Activated naive CD8-positive, alpha-beta T cell treated with anti-CD3 and anti-CD28 coated beads for 36 hours (primary cell): ENCODE measurements at places on chromosomes 13 and 19. TPM values are rescaled to one million over a fixed set of nuclear protein-coding genes. Genes with fewer than 3 reads are reported as not detected.
A peak's percentile ranks its signal among the peaks of the same experiment; 100 is the strongest.

The KLK12 gene
- total RNA-seq = not detected

The PGLYRP2 gene
- not detected for total RNA-seq

The ERICH4 gene
- total RNA-seq = not detected

The LGALS4 gene
- total RNA-seq = 0.33 TPM

The NDUFA3 gene
- 93.6 TPM for total RNA-seq

The PABPC3 gene
- 1.2 TPM for total RNA-seq

The MYBPC2 gene
- total RNA-seq = 0.45 TPM

The FUT2 gene
- total RNA-seq = not detected

The SIGLEC11 gene
- total RNA-seq = not detected

The ZNF235 gene
- total RNA-seq = 3.8 TPM

The ZNF470 gene
- total RNA-seq = 3.6 TPM

The PSPN gene
- total RNA-seq = 0.92 TPM

The SPRED3 gene
- total RNA-seq = 0.45 TPM

- DNase-seq = no peak
Measured at GRCh38 chr13:65456150-65456912, 1773.8 kb downstream of the PCDH9 start.

DNA sequence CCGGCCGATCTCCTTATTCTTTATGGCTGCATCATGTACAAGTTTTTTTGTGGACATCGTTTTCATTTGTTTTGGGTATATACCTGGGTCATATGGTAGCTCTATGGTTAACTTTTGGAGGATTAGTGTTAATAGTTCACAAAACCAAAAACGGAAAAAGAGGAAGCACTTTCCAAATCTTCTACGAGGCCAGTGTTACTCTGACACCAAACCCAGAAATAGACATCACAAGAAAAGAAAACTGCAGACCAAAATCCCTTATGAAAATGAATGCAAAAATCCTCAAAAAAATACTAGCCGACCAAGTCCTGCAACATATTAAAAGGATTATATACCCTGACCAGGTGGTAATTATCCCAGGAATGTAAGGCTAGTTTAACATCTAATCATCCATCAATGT, 29.8 kb downstream of the ADGRE2 start:
- DNase-seq = no peak

- peak; percentile 62 for DNase-seq
Measured at GRCh38 chr19:45798995-45799517, 6.4 kb upstream of the DMWD start.

GRCh38 chr19:19477705-19478383, 37.5 kb downstream of the TSSK6 start:
- DNase-seq = no peak

GRCh38 chr19:39038098-39038497, 5.7 kb upstream of the FBXO27 start:
- DNase-seq = no peak

GRCh38 chr19:32869369-32869965, at the start of gene SLC7A9:
Gene SLC7A9, minus strand, starts transcription at chr19:32869767. Its CDS starts 1,233 bp downstream, at chr19:32868534.
- no peak for DNase-seq

DNA sequence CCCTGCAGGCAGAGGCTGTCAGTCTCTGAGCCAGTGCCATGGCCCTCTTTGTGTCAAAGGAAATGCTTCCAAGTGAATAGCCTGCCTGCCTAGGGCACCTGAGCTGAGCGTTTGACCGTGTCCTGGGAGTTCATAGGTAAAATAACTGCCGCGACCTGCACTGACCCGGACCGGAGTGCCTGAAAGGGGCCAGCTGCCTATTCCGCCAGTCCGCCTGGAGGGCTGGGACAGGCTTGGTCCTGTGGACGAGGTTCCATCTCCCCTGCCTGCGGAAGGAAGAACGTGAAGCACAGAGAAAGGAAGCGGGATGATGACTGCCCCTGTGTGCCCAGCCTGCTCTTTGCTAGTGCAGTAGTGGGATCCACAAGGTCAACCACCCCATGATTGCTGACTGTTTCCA, 17.5 kb upstream of the ZNF492 start:
- no peak for DNase-seq

DNA sequence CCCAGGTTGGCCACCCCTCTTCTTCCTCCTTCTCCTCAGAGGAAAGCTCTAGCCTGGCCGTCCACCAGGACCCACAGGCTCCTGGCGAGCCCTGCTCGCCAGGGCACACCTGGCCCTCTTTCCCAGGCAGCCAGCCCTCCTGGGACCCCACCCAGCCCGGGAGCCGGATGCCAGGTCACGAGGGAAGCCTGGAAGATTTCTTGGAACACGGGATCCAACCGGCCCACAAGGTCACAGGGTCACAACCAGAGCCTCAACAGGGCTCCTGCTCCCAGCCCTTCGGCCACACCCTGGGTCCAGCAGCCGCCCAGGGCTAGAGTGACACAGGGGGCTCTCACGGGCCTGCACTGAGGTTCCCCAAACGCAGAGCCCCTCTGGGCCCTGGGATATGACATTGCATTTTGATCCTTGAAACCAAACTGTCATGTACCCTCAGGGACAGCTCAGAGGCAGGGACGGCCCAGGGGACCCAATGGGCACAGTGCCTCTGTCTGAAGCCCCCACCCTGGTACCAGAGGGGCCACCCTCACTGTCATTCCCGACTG, 5.5 kb downstream of the MKNK2 start:
- DNase-seq = no peak

DNA sequence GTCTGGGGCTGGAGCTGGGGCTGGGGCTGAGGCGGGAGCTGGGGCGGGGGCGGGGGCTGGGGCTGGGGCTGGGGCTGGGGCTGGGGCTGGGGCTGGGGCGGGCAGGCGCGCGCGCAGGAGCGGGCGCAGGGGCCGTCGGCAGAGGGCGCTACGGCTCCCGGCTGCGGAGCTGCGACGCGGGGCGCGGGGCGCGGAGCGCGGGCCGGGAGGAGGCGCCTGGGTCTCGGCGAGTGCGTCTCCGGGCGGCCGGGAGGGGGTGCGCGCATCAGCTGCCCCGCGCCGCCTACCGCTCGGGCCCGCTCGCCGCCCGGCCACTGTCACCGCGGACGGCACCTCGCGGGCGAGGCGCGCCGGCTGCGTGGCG, 422 bp upstream of the MTUS2 start:
- DNase-seq = peak; percentile 63

- DNase-seq = no peak
Measured at GRCh38 chr13:33958964-33959363, 141.0 kb downstream of the RFC3 start.

DNA sequence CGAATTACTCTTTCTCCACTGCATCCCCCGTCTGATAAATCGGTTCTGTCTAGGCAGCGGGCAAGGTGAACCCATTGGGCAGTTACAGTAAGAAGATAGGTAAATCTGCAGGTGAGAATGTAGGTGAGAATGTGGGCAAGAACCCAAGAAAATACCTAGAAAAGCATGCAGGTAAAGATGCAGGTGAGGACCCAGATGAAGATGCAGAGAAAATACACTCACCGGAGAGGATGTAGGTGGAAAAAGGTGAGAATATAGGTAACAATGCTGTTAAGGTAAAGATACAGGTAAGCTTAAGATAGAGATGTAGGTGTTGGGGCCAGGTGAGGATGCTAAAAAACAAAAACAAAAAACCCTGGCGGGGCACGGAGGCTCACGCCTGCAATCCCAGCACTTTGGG, 6.3 kb upstream of the TNFSF14 start:
- no peak for DNase-seq

DNA sequence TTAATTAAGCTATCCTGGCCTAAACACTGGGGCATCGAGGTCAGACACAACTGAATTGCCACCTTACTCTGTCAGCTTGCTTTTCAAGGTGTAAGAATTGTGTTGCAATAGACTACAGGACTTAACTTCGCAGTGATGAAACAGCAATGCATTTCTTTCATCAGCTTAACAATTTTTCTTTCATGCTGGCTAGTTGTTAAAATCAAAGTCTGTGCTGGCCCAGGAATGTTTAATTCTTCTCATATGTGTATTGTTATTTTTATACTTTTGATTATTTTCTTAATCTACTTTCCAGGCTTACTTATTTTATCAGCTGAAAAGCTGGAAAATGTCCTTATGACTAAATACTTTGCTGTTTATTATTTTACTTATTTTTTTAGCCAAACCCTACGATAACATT, 79.7 kb downstream of the EFNB2 start:
- no peak for DNase-seq

- peak; percentile 52 for DNase-seq
Measured at GRCh38 chr19:49421039-49421877, 2.0 kb downstream of the PTH2 start.

DNA sequence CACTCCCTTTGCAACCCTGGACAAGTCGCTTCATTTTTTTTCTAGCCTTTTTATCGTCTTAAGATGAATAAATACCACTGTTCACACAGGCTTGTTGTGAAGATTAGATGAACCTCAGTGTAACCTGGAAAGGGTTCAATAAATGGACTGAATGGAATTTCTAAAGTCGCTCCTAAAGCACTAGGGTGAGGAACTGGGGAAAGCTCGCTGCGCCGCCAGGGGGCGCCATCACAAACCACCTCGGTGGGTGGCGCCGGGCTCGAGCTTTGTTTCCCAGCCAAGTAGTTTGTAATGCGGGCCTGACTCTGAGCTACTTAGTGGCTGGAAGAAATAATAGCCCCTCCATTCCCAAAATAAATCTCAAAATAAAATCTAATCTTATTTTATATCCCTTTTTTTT, 2.2 kb upstream of the CEACAM6 start:
- peak; percentile 71 for DNase-seq

- no peak for DNase-seq
Measured at GRCh38 chr19:53876651-53877224, 5.3 kb upstream of the PRKCG start.

GRCh38 chr19:4393947-4394590, 6.3 kb downstream of the SH3GL1 start:
- no peak for DNase-seq

DNA sequence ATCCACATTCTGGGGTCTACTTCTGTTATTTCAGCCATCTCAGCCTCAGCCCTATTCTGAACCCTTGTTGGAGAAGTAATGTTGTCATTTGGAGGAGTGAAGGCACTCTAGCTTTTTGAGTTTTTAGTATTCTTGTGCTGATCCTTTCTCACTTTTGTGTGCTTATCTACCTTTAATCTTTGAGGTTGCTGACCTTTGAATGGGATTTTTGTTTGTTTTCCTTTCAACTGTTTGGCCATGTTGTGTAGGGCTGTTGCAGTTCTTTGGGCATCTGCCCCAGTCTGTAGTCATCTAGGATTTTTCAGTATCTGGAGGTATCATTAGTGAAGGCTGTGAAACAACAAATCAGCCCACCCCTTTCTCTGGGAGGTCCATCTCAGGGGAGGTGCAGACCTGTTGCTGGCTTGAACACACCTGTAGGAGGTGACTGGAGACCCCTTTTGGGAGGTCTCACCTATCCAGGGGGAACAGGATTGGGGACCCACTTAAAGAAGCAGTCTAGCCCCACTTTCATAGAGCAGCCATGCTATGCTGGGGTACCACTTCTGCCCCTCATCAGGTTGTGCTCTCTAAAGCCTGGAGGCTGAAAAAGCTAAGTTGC, 1391.4 kb downstream of the UQCRFS1 start:
- no peak for DNase-seq

DNA sequence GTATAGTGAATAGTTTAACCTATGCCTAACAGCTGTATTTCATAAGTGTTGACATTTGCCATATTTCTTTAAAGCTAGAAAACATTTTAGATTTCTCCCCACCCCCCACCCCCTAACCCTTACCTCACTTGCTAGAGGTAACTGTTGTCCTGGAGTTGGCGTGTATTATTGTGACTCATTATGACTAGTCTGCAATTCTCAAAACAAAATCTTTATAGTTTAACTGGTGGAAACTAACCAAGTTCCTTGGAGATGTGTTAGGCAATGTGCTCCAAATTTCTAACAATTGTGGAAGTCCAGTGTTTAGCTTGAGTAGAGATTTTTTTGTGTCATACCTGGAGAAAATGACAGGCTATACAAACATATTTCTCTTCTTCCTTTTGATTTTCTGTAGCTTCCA, 38.0 kb downstream of the KCTD4 start:
- DNase-seq = no peak

DNA sequence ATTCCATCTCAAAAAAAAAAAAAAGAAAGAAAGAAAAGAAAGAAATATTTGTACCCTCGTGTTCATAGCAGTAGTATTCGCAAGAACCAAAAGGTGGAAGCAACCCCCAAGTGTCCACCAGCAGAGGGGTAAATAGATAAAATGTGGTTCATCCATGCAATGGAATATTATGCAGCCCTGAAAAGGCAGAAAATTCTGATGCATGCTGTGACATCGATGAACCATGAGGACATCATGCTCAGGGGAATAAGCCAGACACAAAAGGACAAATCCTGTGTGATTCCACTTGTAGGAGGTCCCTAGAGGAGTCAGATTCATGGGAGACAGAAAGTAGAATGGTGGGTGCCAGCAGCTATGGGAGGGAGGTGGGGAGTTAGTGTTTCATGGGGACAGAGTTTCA, 6.4 kb upstream of the LRRC8E start:
- DNase-seq = no peak

GRCh38 chr13:110627351-110627750, 12.0 kb downstream of the NAXD start:
- DNase-seq = no peak

GRCh38 chr13:51585696-51586095, 1.4 kb downstream of the WDFY2 start:
- DNase-seq = no peak

GRCh38 chr19:29320086-29320485, 107.1 kb upstream of the UQCRFS1 start:
- DNase-seq = no peak

DNA sequence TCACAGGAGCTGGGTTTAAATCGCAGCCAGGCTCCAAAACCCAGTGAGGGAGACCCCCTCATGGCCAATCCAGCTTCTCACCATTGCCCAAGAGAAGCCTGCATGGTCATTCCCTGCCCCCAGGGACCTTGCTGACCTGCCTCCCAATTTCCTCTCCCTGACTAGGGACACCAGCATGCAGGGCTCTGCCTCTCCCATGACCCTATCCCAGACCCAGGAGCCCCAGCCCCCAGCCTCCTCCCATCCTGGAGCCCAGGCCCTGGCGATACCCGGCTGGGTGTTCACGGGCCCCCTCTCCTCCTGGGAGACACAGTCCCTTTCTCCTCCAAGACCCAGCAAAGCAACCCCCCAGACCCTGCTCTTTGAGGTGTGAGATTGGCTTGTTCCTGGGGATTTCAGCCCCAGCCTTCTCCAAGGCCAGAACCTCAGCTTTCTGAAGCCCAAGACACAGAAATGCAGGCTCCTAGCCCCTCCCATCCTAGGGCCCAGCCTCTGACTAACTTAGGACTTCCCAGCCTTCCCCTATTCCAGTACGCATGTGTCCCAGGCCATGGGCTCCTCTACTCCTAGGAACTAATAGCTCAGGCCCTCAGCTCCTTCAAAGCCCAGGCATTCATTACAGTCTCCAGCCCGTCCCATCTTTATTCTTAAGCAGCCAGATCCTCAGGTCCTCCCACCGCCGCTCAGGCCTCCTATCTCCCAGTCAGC, 1.1 kb downstream of the GYS1 start:
- DNase-seq = no peak

- DNase-seq = no peak
Measured at GRCh38 chr13:49459580-49459979, 15.5 kb downstream of the SETDB2 start.
